ENCODE measurements at places on chromosomes 5 and 9.

DNA sequence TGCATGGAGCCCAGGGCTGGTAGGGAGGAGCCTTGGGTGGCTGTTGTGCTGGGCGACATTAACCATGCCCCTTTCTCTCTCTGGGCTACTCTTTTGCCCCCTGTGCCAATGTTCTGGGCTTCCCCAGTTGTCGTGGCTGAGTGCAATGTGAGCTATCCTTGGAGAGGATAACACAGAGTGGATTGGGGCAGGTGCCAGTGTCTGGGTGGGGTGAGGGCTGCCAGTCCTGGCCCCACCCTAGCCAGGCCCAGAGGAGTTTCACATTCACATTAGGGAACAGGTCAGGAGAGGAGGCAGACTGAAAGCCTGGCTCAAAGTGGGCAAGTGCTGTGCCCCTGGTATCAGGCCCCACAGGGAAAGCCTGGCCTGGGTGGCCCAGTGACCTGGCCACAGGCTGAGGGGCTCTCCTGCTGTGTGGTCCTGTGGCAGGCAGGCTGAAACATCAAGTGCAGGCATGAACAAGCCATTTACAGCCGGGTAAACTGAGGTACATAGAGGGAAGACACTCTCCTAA, 7.5 kb upstream of the NDST1 start:
- no peak for DNase-seq

DNA sequence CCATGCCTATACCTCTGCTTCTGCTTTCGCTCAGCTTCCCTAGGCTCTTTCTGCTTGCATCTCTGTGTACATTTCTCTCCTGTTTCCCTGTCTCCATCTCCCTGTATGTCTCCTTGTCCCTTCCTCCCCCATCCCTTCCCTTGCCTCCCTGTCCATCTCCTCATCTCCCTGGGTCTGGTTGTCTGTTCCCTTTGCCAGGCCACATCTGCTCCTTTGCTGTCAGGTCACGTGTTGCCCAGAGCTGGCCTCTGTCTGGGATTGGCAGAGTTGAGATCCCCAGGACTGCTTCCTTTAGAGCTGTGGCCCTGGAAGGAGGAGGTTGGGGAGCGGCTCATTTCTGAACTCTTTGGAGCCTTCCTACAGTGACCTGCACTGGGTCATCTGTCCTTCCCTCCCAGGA, 31.8 kb upstream of the PTGS1 start:
- no peak for DNase-seq

DNA sequence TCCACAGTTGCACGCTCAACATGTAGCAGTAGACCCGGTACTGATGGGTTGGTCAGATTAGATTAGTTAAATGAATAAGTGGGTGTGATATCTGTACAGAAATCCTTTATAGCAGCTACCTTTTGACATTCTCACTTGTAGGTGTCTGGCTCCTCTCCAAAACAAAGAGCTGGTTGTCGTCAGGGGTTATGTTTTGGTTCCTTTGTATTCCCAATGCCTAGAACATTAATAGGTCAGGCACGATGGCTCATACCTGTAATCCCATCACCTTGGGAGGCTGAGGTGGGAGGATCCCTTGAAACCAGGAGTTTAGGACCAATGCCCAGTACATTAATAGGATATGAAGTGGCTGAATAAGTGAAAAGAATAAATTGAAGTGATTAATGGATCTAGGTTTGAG, 182.1 kb downstream of the SNCAIP start:
- DNase-seq: no peak

GRCh38 chr5:138936-139335, 47.0 kb downstream of the PLEKHG4B start:
- no peak for DNase-seq

DNA sequence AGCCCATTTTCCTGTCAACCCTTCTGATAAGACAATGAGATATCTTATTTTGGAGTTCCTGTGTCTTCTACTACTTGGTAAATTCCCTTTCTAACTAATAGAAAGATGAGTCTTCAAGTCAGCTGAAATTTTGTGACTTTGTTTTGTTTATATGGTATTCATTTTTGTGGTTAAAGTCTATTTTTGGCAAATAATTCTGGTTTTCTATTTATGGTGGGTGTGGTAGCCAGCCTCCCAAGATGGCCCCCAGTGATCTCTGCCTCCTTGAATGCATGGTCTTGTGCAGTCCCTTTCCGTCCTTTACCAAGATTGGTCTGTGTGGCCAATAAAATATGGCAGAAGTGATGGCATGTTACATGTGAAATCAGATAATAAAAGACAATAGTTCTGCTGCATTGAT, 91.5 kb downstream of the NR3C1 start:
- no peak for DNase-seq

GRCh38 chr9:84278130-84278529, 62.4 kb downstream of the SLC28A3 start:
- DNase-seq: no peak

DNA sequence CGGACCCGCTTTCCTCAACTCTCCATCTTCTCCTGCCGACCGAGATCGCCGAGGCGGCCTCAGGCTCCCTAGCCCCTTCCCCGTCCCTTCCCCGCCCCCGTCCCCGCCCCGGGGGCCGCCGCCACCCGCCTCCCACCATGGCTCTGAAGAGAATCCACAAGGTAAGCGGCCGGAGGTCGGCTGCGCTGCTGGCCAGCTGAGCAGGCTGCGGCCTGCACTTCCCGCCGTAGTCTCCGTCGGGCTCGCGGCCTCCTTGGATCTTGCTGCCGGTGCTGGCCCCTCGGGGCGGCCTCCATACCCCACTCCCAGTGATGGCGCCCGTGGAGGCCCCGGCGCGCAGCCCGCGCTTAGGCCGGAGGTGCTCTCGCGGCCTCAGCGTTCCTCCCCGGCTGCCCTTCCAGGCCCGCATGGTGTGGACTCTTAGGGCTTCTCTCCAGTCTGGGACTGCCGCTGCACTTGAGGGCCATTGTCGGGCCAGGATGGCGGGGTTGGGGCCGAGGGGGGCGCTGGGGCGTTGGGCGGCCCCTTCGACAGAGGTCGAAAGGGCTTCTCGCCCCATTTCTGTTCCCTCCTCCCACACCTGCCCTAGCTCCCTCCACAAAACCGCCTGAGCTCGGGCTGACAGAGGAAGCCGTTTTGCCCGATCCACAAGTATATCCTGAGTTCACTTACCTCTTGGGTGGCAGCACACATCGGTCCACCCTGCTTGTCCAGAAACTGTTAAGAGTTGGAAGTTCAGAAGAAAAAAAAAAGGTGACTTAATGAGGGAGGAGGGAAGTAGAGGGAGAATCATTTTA, 714 bp downstream of the UBE2D2 start:
- DNase-seq: peak; percentile 60

GRCh38 chr9:26904070-26904469, 11.5 kb upstream of the CAAP1 start:
- no peak for DNase-seq

GRCh38 chr5:65800775-65801174, 78.8 kb downstream of the NLN start:
- no peak for DNase-seq

GRCh38 chr5:136538534-136538933, 173.2 kb upstream of the TRPC7 start:
- no peak for DNase-seq

DNA sequence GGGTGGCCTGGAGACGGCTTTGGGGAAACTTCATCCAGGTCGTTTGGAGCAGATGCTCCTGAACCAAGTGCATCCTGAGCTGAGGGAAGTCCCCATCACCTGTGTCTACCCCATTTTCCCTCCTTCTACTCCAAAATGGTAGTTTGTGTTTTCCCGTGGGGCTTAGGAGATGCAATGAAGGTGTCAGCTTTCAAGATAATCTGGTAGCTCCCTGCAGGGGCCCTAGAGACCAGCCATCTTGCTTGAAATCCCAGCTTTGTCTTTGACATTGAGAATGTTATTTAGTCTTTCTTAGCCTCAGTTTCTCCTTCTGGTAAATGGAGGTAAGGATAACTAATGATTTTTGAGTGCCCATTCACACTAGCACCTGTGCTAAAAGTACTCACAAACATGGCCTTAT, 77.4 kb downstream of the WWC1 start:
- DNase-seq: no peak

DNA sequence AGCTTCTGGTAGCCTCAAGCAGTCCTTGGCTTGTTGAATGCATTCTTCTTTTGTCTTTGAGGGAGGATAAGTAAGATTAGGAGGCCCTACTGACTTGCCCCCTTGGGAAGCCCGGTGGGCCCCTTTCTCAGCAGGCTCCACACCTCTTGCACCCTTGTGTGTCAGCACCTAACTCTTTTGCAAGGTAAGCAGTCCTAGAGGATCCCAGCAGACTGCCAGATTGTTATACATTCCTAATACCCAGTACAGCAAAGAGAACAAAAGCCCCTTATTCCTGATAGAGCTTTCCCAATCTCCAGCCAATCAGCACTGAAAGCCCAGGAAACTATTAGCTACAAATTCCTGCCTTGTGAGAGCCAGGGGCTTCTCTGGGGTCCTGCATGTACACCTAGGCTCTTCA, 152.8 kb downstream of the RAB3C start:
- no peak for DNase-seq

GRCh38 chr9:99105152-99106043, 485 bp downstream of the TGFBR1 start:
- DNase-seq: peak; percentile 60

GRCh38 chr5:32833127-32833526, 122.0 kb downstream of the NPR3 start:
- no peak for DNase-seq

DNA sequence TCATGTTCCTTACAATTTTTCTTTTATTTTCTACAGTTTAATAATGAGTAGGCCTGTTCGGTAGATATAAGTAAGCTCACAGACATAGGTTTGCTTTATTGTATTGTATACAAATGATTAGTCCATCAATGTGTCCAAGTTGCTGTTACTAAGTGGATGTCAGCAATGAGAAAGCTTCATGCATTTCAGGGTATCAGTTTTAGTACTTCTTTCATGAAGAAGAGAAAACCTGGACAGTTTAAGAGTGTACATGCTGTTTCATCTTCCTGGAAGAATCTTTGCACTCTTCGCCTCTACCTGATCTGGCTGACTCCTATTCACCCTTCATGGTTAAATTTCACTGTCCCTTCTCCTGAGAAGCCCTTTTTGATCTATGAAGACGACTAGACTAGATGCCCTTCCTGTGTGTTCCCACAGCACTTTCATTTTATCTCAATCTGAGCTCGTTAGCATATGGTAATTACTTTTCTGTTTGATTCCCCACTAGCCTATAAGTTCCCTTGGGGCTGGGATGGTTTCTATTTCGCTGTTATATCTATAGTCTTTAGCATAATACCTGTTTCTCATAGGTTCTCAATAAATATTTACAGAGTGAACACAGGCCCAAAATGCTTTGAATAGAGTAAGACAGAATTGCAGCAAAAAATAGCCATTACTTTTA, 70.7 kb downstream of the CETN3 start:
- no peak for DNase-seq

- DNase-seq: no peak
These were observed 465.7 kb downstream of the DTWD2 start for GRCh38 chr5:118522626-118523025.

DNA sequence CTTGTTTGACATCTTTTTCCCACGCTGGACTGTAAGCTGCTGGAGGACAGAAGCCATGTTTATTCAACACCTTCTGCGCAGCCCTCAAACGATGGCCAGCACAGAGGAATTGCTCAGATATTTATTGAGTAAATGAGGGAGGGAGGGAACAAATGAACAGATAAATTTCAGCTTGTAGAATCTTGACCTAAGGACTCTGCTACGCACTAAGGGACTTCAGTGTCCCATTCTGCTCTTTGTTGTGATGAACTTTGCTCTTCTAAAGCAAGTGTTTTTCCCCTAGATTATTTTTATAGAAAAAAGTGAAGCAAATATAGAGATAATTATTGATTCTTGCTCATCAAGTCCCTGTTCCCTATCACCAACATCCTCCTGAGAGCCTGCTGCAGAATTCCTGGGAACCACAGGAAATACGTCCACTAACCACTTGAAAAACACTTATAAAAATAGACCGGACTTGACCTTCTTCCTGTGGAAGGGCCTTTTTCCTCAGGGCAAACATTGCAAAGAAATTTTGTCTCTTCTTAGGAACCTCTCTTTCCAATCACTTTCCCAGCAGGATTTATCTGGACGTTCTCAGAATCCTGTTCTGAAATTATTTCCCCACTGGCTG, 54.9 kb downstream of the FGF1 start:
- no peak for DNase-seq

DNA sequence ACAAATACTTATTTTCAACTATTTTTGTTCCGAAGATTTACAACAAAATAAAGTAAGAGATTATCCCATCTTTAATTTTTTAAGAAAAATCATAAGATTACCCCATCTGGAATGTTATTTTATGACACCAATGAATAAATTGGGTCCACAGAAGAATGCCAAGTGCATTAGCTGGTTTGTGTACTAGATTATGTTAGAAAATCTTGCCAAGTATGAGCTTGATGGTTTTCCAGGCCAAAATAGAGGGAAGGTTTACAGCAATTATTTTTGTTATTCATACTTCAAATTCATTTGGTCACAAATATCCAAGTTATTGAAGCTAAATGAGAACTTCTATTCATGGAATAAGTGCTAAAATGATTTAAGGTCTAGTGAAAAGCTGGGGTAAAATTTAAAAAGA, 109.4 kb upstream of the DMRTA1 start:
- no peak for DNase-seq

Measured in activated B cell treated with CpG ODN at 0.5 μM for 24 hours (primary cell).